ENCODE measurements at places on chromosomes 4 and X.
A peak's percentile ranks its signal among the peaks of the same experiment; 100 is the strongest.

DNA sequence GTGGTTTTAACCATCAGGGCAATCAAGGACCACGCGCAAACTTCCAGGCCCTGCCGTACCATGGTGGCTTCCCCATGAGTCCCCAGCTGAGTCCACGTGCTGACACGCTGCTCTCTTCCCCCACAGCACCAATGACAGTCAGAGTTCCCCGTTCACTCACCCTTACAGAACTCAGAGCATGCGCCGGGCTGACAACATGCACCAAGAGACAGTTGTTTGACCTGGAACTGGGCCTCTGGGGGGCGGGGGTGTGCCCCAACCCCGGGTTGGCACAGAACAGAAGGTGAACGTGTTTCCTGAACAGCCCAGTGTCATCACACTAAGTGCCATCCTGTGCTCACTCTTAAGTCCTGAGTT lies 29.4 kb downstream of the IRF2 start:
- no peak for DNase-seq

GRCh38 chrX:113868177-113868576 lies 715.7 kb upstream of the HTR2C start:
- DNase-seq: no peak

DNA sequence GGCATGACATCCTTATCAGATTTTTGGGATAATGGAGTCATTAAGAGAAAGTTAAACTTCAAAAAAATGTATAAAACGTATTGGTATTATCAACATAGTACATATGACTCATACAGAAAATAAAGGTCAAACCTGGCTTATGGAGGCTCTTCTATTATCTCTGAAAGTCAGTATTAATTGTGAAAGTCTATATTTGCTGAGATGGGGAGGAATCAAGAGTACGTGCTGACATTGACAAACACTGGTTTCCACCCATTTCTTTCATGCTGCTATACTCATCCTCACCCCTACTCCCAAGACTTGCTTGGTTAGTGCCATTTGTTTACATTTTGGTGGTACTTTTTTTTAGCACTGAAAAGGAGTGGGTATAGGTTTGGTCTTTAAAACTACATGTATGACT lies 30.8 kb upstream of the PLA2G12A start:
- DNase-seq: no peak

DNA sequence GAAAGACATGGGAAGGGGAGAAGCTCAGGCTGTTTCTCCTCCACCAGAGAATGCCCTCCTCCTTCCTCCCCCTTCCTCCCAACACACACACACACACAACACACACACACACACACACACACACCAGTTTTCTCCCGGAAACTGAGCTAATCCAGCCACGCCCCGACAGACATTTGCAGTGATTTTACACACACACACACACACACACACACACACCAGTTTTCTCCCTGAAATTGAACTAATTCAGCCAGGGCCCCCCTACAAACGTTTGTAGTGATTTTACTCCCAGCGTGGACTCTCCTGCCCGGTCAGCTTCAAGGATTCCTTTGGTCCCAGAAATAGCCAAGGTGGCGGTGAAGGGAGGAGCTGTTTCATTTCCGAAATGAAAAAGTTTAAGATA lies 32.9 kb upstream of the STX18 start:
- DNase-seq: peak; percentile 9

DNA sequence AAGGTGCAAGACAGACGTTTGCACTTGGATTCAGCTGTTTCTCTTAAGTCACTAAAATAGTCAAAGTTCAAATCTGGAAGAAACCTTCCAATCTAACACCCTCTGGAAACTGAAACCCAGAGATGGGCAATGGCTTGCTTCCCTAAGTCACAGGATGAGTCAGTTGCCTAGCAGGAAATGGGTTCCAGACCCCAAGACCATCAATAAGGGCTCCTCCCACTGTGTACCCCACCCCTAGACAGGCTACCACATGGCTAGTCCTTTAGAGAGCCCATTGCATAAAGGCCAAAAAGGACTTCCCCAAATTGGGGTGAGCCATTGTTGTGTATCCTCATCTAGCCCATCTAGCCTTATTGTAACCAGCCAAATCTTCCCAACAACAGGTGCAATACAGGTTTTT lies 216.2 kb downstream of the HS6ST2 start:
- no peak for DNase-seq

DNA sequence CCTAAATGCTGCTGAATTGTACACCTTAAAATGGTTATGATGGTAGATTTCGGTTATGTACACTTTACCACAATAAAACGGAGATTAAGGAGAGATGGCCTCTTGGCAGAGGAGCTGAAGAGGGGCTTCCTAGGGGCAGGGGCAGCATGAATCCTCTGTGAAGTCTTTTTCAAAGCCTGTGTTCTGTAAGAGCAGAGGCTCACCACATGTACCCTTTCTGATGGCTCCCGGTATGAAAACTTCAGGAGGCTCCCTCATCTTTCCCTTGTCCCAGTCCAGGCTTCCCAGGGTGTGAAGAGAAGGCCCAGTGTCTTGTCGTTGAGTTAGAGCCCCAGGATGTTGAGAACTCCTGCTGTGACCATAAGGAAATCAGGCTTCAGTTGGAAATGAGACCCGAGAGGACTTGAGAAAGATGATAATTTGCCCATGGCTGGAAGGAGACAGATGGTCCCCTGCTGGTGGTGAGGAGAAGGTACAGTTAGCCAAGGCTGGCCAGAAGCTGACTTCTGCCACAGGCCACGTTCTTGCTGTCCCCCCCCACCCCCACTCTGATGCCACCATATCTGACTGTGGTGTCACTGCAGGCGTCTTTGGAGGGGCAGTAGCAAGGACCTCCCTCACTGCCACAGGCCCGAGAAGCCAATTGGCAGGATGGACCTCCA lies 31.8 kb upstream of the MTM1 start:
- DNase-seq: no peak

- no peak for DNase-seq
These were observed 24.4 kb downstream of the TRIM2 start for GRCh38 chr4:153228512-153229140.

- no peak for DNase-seq
These were observed 400.7 kb downstream of the DCAF12L2 start for GRCh38 chrX:125765347-125765746.

DNA sequence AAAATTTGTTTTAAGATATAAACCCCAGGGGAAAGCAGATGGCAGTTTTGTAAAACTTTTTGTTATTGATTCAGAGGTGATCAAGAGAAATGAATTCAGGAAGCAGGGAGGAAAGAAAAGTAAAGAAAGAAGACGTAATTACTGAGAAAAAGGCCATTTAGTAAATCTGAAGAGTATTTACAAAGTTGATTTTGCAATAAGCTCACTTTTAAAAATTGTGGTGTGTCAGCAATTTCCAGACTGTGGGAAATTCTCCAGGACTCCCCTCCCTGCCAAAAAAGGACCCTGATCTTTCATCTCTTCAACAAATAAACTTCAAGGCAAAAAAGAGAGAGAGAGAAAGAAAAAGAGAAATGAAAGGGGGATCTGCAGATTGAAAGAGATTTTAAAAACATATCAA lies 36.6 kb downstream of the PCYT1B start:
- DNase-seq: no peak

GRCh38 chr4:184792334-184792733 lies 33.4 kb downstream of the ACSL1 start:
- no peak for DNase-seq

DNA sequence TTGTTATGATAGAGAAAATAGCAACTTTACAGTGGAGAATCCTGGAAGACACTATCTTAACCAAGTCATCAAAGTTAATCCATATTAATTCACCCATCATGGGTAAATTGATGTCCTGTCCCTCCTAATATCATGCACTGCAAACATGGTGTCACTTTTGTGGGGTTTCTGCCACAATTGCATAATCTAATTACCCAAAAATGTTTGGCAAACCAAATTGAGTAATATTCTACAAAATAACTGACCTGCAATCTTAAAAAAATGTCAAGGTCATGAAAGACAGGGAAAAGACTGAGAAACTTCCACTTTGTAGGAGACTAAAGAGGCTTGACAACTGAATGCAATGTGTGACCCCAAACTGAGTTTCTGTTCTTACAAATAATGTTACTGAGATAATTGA lies 37.1 kb upstream of the PLAC8 start:
- DNase-seq: no peak

GRCh38 chr4:8260656-8261111 lies 8.9 kb upstream of the HTRA3 start:
- DNase-seq: no peak

GRCh38 chrX:47143894-47144625 lies 442 bp downstream of the NDUFB11 start:
- DNase-seq: no peak

DNA sequence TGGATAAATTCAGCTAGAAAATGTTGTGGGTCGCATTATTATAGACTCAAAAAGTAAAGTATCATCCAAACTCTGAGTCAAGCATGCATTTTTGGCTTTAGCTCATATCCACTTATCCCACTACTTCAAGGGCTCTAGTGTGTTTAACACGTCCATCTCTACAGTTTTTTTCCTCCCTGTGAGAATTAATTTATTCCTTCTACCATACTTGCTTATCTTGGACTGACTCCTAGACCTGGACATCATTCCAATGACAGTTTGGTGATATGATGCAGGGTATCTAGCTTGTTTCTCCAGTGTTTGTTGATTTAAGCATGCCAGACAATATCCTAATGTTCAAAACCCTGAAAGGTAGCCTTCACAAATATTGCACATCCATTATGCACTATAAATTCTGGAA lies 1037.1 kb upstream of the INTU start:
- DNase-seq: no peak

DNA sequence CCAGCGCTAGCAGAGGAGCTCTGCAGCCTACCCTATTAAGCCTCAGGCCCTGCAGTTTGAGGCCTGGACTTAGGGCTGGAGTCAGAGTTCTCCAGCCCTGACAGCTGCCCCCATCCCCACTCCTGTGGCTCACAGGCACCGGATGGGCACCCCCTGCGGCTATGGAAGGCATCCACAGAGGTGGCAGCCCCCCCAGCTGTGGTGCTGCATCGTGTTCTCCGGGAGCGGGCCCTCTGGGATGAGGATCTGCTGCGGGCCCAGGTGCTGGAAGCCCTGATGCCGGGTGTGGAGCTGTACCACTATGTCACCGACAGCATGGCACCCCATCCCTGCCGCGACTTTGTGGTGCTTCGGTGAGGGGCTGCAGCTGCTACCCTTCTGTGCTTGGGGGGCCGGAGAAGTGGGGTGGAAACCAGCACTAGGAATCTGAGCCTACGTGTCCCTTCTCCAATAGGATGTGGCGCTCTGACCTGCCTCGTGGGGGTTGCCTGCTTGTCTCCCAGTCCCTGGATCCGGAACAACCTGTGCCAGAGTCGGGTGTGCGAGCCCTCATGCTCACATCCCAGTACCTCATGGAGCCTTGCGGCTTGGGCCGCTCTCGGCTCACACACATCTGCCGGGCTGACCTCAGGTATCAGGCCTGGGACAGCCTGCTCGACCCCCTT lies 76.2 kb downstream of the STARD8 start:
- DNase-seq: no peak

DNA sequence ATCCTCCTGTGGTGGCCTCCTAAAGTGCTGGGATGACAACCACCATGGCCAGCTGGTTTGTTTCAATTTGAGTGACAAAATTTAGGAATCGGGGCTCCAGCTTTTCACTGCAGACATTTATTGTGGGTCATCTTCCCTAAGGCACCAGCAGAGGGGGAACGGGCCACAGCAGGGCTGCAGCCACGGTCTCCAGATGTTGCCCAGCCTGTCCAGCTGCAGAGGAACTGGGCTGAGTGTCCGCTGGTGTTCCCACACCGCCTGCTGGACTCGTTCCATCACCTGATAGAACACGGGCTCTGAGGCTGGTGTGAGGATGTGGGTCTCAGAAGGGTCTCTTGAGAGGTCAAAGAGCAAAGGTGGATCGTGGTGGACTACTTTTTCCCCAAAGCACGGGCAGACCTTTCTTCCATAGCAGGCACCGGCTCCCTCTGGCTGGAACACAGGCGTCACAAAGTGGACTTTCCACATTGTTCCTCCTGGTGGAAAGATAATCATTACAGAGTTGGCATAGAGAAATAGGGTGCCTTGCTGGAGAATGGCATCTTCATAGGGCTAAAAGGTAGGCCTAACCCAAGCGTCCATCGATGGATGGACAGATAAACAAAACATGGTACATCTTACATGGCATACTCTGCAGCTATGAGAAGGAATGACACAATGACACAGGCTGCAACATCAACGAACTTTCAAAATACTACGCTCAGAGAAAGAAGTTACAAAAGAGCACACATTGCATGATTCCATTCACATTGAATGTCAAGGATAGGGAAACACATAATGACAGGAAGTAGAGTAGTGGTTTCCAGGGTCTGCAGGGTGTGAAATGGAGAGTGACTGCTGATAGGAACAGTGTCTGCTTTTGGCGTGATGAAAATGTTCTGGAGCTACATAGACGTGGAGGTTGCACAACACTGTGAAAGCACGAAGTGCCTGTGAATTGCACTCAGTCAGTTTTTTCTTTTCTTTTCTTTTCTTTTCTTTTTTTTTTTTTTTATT lies 5.9 kb upstream of the ARSD start:
- DNase-seq: no peak

DNA sequence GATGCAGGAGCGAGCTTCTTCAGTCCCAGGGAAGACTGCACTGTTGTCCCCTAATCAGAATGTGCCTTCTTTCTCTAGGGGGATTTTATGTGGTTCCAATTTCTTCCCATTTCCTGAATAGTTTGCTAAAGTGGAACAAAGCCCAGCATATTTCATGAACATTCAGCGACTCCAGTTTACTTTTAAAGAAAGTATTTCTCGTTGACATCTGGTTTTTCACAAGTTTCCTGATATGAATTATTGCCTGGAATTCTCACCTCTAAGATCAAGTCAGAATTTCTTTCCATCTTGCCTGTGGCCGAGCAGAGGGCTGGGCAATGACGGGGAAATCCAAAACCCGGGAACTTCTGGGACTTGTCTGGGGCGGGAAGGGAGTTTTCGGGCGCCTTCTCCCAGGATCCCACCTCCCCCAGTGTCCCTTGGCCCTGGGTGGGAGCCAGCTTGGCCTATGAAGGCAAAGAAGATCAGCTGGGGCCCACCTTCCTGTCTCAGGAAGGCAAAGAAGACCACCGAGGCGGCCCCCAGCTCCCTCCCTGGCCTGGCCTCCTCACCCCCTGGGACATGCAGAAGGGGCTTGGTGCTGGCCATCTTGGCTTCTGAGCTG lies 15.4 kb downstream of the SORCS2 start:
- DNase-seq: no peak

- no peak for DNase-seq
These were observed 75.6 kb downstream of the AFAP1 start for GRCh38 chr4:7863911-7864681.

- DNase-seq: no peak
These were observed 23.6 kb upstream of the HGFAC start for GRCh38 chr4:3418029-3418762.

DNA sequence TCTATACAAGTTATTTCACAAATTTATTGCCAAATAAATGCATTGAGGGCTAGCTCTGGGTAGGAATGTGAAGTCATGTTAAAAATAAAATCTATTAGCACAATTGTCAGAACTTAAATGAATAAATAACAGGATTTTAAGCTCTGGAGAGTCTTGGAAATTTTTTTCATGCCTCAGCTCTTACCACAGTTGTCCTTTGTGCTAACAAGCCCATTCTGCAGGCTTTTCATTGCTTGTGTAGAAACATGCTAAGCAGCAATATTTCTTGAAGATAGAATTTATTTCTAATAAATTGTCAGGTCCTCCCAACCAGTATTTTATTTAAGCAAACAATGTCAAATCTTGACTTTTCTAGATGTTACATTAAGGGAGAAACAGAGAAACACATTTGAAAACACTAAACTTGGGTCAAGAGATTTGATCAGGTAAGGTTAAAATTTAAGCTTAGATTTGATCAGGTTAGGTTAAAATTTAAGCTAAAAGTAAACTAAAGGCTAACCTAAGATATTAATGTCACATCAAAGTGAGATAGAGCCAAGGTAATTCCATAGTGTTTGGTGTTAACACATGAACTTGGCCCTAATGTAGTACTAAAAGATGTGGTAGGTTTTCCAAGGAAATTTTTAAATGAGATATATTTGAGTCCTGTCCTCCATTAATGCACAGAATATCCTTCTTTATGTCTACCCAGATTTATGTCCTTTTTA lies 179.1 kb upstream of the IL1RAPL1 start:
- DNase-seq: no peak

All from stimulated activated CD4-positive, alpha-beta T cell treated with anti-CD3 and anti-CD28 coated beads, Interleukin-1b, Interleukin-23, amount 100 ng/mL, for 4 hours (primary cell).